Stimulated activated CD8-positive, alpha-beta memory T cell treated with anti-CD3 and anti-CD28 coated beads, Interleukin-7, amount 100 ng/mL, for 1 hour (primary cell): ENCODE measurements at places on chromosomes 7 and 10.

DNA sequence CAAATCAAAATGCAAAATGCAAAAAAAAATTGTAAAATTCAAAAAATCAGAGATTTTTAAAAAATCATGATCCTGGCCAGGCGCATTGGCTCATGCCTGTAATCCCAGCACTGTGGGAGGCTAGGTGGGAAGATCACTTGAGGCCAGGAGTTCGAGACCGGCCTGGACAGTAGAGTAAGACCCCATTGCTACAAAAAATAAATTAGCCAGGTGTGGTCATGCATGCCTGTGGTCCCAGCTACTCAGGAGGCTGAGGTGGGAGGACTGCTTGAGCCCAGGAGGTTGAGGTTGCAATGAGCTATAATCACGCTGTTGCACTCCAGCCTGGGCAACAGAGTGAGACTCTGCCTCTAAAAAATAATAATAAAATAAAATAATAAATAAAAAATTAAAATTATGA, 155.8 kb upstream of the TCF7L2 start:
- DNase-seq = no peak

GRCh38 chr10:77983384-77984341, 45.7 kb downstream of the POLR3A start:
- DNase-seq = no peak

DNA sequence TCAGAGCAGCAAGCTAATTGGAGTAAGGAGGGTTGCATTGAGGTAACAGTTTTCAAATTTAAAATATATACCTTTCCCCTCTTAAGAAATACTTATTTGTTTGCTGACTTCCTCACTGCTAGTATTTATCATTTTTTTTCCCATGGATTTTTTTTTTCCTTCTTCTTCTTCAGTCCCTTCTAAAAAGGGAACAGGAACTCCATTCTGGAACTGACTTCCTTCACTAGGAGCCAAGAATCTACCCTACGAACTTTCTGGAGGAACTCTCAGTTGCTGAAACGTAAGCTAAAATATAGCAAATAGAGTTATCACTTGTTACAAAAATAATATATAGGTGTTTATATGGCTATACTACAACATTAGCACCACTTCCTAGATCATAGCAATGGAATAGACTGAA, 95.4 kb downstream of the HGF start:
- no peak for DNase-seq

GRCh38 chr10:120436439-120437112, 20.5 kb upstream of the PLPP4 start:
- no peak for DNase-seq

DNA sequence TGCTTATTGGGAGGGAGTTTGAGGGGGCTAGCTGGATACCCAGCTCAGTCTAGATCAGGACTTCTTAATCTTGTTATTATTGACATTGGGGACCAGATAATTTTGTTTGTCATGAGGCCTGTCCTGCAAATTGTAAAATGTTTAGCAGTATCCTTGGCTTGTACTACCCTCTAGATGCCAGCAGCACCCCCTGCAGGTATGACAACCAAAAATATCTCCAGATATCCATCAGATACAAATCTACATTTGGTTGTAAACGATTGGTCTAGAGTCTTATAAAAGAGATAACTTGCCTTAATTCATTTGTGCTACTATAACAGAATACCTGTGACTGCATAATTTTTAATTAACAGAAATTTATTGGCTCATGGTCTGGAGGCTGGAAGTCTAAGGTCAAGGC, 1232.2 kb downstream of the XPNPEP1 start:
- DNase-seq = no peak

DNA sequence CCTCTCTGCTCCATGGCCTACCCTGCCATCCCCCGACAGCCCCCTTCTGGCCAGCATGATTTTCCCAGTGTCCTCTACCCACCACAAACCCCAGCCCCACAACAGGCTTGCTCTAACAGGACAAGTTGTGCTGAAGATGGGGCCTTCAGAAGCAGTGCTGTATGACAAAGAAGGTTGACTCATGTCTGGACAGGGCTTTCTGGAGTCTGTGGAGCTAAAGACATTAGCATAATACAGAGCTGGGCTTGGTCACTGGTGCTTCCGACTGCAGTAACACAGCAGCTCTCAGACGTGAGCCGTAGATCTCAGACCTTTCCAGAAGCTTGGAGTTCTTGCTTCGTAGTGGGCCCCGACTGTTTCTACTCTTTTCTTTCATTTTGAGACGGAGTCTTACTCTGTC, 100.5 kb downstream of the GTF2IRD1 start:
- DNase-seq = no peak

- DNase-seq = no peak
Measured at GRCh38 chr7:79893991-79894390, 240.6 kb upstream of the GNAI1 start.

- no peak for DNase-seq
Measured at GRCh38 chr10:80185578-80186299, 19.6 kb downstream of the ANXA11 start.

DNA sequence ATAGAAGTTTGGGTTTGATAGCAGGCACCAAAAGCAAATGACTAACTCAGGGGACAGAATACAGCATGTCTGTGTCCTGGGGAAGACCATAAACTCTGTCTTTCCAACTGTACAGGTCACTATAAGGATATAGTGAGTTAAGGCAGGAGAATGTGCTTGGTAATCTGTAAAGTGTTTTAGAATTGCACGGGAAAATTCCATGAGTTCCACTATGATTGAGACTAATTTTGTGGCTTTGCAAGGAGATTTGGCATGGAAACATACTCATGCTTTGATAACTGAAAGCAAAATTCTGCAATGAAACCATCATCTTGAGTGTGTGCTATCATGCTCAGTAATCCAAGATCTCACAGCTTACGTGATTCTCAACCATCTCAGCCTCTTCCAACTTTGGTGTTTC, 152.6 kb downstream of the PKD1L1 start:
- no peak for DNase-seq

GRCh38 chr7:101971457-101971856, 154.0 kb downstream of the CUX1 start:
- no peak for DNase-seq

GRCh38 chr7:28135760-28136159, 44.8 kb downstream of the JAZF1 start:
- DNase-seq = no peak

- DNase-seq = no peak
Measured at GRCh38 chr10:62130948-62131347, 137.7 kb downstream of the RTKN2 start.

DNA sequence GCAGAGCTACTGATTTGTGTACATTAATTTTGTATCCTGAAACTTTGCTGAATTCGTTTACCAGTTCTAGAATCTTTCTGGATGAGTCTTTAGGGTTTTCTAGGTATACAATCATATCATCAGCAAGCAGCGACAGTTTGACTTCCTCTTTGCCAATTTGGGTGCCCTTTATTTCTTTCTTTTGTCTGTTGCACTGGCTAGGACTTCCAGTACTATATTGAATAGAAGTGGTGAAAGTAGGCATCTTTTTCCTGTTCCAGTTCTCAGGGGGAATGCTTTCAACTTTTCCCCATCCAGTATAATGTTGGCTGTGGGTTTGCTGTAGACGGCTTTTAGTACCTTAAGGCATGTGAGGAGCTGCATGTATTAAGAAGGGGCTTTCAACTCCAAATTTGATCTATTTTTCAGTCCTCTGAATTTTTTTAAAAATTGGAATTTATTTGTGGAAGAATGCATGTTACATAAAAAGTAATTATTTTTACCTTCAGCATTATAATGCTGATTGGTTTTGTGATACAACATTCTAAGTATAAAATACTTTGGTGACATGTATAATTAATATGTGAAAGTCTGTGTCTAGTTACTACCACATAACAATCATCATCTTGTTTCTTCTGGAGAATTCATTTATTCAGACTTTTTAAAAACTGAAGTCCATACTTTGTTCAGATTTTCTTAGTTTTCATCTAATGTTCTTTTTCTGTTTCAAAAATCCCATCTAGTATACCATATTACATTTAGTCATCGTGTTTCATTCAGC, 49.6 kb downstream of the CPED1 start:
- no peak for DNase-seq

GRCh38 chr7:122155566-122155965, 11.5 kb upstream of the AASS start:
- DNase-seq = no peak

DNA sequence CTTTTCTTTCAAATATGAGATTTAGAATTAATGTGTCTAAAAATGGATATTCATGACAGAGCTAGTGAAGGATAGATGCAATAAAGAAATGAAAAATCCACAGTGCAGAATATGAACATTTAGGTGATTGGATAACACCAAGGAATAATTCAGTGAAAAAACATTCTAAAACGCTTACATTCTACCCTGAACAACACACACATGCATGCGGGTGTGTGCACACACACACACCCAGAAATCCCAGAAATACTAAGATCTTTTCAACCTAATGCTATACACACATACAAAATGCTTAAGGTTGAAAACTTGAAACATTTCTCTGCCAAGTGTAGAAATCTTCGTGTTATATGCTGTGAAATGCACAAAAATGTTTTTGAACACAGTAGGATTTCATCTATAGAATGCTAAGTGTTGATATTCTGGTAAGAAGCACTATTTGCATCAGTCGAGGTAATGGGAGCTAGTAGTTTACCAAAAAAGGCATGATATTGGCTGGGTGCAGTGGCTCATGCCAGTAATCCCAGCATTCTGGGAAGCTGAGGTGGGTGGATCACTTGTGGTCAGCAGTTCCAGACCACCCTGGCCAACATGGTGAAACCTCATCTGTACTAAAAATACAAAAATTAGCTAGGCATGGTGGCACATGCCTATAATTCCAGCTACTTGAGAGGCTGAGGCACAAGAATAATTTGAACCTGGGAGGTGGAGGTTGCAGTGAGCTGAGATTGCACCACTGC, 600.6 kb downstream of the PHTF2 start:
- DNase-seq = no peak

DNA sequence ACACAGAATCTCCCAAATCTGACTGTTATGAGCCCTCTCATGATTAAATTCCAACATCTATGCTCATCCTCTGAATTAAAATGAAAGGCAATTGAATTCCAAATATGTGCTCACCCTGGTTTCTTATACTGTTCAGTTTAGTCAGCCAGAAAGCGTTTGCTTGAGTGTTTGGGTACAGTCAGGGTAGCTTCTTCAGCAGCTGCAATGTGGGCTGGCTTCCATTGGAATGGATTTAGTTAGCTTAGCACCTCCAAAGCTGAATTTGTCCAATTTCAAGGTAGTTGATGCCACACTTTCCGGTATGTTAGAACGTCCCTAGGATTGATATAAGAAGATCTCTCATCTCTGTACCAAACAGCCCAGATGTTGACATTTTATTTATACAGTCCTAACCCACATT, 9.3 kb downstream of the KLHL7 start:
- no peak for DNase-seq

DNA sequence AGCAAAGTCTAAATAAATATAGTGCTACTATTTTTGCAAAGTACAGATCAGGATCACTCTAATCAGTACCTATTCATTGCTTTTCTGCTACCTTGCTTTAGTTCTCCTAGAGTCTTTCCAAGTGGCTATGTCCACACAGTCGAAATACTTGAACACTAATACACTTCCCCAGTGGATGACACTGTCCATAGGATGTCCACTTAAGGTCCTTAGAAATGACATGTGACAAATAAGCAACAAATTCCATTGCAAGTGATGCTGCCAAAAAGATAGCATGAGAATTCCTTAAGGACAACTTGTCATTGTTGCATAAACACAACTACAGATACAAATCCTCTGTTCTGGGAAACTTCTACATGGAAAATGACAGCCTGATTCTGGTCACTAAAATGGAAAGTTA, 93.6 kb downstream of the ANK3 start:
- DNase-seq = no peak

- DNase-seq = no peak
Measured at GRCh38 chr10:43925793-43926192, 277.1 kb upstream of the ZNF32 start.

DNA sequence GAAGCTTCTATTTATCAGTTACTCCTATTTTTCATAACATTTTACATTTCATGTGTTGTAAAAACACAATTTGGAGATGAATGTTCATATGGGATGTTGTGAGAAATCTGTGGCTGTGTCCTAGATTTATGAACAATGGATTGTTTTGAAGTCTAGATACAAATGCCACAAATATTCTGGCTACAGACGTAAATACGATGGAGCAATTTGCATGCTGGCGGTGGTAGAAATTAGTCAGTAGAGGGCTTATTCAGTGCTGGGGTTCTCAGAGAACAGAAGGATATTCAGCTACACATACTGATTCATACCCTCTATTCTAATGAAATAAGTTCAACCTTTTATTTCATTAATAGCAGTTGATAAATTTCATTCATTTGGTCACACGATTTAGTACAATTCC, 48.8 kb downstream of the PLPP4 start:
- no peak for DNase-seq

DNA sequence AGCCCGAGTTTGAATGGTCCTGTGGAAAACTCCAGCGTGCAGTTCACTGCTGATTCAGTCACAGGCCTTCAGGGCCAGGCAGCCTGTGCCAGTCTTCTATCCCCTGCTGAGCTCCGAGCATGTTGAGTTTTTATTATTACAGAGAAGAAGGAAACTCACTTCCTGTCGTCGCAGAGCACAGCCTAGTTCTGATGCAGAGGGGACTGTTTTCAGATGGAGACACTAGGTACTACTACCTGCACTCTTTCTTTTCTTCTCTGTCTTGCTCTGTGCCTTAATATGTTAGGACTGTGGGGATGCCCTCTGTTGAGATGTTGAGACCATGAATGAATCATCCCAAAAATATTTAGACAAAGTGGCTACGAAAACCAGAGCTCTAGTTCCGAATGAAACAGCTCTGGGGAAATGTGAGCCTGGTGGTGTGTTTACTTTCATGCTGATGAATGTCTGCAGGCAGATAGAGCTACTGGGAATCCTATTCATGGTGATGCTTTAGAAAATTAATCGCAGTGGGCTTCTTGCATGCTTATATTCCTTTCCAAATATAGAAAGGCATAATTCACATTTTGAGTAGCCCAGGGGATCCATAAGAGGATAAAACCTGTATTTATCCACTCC, 29.6 kb downstream of the CASP7 start:
- DNase-seq = no peak

DNA sequence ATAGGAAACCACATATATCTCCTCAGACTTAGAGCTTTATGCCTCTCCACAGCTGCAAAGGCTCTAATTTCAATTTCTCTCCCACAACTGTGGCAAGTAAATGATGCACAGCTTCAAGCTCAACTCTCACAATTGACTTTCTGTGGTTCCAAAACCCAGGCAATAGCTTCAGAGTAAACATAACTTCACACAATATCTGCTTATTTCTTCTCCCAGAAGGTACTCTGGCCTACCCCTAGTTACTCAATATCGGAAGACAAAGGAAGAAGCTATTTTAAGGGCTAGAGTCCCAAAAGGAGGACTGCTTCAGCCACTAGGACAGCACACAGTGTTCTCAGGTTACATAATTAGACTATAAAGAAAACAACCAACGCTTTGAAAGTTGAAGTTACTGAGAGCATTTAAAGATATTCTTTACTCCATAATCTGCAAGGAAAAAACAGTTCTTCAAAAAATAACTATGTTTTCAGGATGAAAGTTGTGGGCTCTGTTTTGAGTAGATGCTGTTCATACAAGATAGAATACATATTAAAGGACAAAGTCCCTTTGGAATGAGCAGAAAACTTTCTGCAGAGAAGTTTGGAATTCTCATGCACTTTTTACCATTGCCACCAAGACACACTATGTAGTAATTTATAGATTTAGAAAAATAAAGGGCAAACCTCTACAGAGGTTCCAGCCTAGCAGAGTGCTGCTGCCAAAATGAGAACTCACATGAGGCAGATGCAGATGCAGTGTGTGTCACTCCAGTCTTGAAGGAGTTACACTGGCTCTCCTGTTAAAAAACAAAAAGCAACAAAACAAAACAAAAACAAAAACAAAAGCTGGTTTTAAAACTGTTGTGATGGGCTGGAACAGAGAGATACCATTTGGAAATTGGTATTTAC, 81.8 kb downstream of the NT5C2 start:
- no peak for DNase-seq
